NCI-H82 (cell line): ENCODE measurements at places on chromosomes 11 and 22.

GRCh38 chr22:40430991-40431390 lies 60.6 kb downstream of the SGSM3 start:
- DNase-seq: no peak

DNA sequence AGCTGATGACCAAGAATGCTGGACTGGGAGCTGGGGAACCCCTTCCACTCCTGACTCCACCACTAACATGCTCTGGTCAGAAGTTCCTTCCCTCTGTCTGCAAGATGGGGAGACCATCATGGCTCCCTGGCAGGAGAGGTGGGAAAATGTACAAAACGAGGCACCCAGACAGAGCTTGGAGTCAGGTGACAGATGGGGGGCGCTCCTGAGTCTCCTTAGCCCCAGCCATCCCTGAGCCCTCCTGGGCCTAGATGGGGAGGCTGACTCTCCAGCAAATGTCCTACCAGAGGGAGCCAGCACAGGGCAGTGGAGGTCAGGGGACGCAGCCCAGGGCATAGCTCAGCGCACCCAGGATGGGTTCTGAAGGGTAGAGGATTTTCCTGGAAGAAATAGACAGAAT lies 20.0 kb downstream of the KCNJ4 start:
- no peak for DNase-seq

DNA sequence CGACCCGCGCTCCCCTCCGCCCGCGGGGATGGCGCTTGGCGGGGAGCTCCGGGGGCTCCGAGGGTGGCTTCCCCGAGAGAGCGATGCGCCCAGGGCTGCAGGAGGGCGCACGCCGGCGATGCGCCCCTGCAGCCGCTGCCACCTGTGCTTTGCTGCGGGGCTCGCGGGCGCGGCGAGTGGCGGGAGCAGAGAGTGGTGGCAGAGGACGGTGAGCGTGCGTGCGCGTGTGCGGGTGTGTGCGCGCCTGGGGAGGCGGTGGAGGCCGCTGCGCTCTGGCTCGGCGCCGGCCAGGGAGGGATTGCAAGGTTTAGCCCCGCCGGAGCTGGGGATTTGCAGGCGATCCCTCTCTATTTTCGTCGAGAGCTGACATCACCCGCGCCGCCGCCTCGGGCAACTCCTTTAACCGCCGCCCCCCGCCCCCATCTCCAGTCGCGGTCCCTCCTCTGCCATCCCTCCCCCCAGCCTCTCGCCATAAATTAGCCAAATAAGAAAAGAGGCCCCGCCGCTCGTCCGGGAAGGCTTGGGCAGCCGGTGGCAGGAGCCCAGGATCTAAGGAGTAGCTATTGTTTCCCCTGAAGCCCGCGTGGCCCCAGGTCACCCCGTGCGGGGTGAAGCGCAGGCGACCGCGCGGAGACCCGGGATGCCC lies at the start of gene SLC1A2:
TSS of gene SLC1A2 (minus strand) at position 375 of the 646 bp plus-strand sequence. CDS start 592 bp downstream, outside the sequence.
- peak; percentile 91 for DNase-seq

- no peak for DNase-seq
Measured at GRCh38 chr11:132686886-132687285, 845.4 kb downstream of the OPCML start.

GRCh38 chr11:976431-977160 lies 50.9 kb downstream of the AP2A2 start:
- DNase-seq: no peak

DNA sequence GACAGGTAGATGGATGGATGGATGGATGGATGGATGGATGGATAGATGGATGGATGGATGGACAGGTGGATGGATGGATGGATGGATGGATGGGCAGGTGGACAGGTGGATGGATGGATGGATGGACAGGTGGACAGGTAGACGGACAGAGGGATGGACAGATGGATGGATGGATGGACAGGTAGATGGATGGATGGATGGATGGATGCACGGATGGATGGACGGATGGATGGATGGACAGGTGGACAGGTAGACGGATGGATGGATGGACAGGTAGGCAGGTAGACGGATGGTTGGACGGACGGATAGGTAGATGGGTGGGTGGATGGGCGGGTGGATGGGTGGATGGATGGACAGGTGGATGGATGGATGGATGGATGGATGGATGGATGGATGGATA lies 24.3 kb downstream of the PDGFB start:
- DNase-seq: no peak

DNA sequence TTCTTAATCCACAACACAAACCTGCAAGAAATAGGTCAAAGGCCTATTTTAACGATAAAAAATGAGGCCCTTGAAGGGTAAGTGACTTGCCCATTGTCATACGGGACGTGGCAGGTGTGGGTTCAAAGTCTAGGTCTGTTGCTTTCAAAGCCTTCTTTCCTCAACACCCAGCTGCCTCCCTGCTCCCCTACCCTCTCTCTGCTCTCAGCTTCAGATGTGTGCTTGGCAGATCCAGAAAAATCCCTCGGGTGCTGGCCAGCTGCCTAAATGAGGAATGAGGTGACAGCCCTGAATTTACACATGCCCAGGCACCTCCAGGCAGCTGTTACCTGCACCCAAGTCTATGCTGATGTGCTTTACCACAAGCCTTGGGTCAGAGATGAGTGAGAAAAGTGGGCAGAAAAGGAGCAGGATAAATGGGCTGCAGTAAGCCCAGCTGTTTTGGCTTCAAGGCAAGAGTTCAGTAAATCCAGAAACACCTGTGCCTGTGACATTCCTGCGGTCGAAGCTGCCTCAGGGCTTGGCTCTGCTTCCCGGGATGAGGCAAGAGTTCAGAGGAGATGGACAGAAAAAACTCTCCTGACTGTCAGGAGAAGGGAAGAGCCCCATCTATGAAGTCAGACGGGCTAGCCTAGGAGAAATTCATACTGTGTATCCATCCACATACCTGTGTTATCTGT lies 49.9 kb upstream of the LDLRAD3 start:
- DNase-seq: no peak

DNA sequence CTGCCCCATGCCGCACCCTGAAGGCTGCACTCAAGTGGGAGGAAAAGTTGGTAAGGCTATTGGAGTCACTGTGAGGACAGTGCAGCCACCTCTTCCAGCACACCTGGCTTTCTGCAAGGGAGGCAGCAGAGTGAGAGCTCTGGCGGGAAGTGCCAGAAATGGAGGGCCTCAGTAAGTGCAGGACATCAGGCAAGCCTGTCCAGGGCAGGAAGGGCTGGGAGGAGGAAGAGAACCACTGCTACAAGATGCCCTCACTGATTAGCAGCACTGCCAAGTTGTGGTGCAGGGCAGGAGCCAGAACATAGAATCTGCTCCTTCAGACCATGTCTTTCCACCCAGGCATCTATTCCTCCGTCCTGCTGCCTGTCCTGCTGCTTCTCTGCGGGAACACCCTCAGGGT lies 61.2 kb upstream of the CLTCL1 start:
- no peak for DNase-seq

DNA sequence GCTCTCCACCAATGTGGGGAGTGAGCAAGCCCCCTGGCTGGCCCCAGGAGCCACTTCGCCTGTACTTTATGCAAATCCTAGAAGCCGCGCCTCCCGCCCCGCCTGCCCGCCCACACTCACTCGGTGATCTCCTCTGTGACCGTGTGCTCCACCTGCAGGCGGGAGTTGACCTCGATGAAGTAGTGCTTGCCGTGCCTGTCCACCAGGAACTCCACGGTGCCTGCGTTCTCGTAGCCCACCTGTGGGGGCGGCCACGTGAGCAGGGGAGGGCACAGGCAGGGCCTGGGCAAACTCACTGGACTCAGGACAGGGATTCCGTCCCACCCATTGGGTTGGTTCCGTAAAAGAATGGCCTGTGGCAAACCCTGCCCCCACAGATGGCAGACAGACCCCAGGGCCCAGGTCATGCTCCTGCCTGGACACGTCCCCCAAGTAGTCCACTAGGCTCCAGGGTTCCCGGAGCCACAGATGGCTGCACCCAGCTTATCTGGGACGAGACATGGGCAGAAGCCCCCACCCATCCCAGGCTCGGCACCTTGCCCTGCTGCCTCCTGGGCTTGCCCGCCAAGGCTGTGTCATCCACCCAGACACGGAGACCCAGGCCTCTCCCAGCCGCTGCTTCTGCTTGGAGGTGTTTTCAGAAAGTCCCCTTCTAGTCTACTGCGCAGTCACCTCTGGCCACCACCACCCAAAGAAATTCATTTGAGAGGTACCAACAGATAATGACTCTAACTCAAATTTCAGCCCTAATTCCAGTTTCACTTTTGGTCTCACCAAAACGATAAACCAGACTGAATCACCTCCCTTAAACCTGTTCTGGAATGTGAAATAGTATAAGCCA lies 12.1 kb downstream of the LRFN4 start:
- peak; percentile 86 for DNase-seq

DNA sequence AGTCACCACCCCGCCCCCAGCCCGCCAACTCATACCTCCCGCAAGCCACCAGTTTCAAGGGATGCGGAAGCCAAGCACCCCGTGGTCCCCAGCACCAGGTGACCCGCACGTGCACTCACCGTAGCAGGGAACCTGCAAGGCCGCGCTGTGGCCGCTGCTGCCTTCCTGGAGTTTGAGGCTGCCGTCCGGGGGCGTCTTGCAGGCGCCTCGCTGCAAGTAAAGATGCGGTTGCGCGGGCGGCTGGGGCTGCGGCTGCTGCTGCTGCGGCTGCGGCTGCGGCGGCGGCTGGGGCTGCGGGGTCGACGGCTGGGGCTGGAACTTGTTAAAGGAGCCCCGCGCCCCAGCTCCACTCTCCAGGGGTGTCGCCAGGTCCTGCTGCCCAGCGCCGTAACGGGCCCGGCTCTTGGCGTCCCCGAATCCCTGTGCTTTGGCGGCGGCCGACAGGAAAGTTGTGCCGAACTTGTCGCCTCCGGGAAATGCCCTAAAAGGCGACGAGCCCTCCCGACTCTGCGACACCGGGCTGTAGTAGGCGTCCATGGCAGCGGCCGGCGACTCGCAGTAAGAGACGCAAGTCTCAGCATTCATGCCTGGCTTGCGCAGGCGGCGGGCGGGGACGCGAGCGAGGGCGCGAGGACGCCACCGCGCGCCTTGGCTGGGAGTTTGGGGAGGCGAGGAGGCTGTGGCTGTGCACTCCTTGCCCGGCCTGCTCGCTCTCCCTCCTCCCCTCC lies at the start of gene ALX4:
TSS of gene ALX4 (minus strand) at position 662 of the 728 bp plus-strand sequence. CDS start at position 585, 77 bp downstream.
- peak; percentile 16 for DNase-seq

DNA sequence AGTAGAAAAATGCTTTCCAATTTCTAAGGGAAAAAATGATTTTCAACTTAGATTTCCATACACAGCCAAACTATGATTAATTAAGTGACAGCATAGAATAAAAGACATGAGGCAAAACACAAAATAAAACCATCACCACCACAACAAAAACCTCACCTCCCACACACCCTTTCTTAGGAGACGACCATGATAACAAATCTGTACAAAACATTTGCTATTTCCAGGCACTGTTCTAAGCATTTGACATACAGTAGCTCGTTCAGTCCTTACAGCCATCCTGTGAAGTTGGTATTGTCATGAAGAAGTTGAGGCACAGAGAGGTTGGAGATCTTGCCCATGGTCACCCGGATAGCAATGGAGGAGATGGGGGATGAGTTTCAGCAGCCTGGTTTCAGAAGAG lies 8.7 kb downstream of the SPI1 start:
- DNase-seq: no peak

GRCh38 chr11:59923813-59924212 lies 14.4 kb upstream of the OOSP1 start:
- DNase-seq: no peak

- no peak for DNase-seq
Measured at GRCh38 chr11:107696140-107696539, 15.7 kb downstream of the SLN start.

- DNase-seq: no peak
Measured at GRCh38 chr11:77559686-77560401, 29.9 kb upstream of the AQP11 start.

GRCh38 chr22:23899042-23899745 lies 5.0 kb downstream of the MIF start:
- DNase-seq: peak; percentile 34

- peak; percentile 11 for DNase-seq
Measured at GRCh38 chr11:14973621-14974514, 1.7 kb upstream of the CALCA start.

DNA sequence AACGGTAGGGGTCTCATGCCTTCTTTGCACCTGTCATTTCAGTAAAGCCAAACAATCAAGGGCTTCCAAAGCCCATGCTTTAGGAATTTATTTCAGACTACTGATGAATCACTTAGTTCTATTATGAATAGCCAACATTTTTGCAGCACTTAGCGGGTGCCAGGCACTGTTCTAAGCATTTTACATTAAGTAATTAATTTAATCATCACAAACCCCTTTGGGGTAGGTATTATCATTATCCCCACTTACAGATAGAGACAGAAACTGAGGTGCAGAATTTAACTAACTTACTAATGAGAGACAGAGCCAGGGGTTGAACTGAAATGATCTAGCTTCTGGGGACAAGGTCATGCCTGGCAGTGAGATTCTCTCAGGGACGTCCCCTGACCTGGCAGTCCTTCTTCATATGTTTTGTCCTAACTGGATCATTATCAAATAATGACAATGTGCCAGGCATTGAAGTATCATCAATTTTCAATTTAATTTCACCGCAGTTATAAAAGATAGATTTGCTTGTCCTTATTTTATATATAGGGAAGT lies 31.7 kb upstream of the NAV2 start:
- no peak for DNase-seq

- no peak for DNase-seq
Measured at GRCh38 chr11:75239531-75240290, 863 bp upstream of the TPBGL start.

DNA sequence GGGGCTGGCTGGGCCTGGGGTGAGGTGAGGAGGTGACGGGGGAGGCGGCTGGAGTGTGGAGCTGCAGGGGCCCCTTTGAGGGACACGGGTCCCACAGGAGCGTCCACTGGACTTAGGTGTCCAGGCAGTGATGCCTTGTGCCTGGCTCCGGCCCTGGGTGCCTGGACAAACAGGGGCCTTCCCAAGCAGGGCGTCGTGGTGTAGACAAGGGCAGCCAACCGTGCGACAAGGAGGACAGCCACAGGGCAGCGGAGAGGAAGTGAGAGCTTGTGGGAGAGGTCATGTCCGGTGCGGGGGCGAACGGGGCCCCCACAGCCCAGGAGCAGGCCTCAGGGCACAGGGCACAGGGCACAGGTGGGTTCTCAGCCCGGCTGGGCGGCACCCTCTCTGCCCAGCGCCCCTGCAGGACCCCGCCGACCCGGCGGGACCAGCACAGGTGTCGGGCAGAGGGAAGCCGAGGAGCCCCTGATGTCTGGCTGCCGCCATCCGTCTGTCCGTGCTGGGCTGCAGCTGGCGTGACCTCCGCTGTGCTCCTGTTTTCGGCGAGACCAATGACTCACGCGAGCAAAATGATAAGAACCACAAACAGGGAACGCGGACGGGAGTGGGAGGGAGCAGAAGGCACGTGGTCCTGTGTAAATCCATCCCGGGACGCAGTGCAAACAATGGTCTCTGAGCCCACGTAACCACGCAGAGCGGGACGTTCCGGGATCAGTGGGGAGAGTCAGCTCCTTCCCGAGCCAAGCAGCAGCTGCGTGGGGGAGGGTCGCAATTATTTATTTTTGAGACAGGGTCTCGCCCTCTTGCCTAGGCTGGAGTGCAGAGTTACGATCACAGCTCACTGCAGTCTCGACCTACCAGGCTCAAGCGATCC lies 49.1 kb upstream of the A4GALT start:
- DNase-seq: no peak

GRCh38 chr11:72998676-72999075 lies 143.4 kb downstream of the FCHSD2 start:
- DNase-seq: no peak
